ENCODE measurements at places on chromosomes 16 and 17.

- no peak for DNase-seq
Measured at GRCh38 chr16:47127541-47127940, 16.2 kb downstream of the NETO2 start.

DNA sequence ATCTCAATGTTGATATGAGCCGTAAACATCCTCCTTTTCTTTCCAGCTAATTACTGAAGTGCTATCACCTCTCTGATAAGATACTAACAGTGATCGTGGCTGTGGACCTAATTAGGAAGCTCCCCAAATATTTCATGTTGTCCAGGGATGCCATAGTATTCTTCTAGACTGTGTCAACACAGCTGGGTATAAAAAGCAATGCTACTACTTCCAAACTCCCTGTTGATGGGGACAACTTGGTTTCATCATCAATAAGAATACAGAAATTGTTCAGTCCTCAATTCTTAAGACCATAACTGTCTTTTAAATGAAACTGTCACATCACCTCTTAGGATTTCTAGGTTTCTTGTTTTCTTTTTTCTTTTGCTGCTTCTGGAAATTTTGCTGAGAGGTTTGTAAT is 530.6 kb downstream of the TOX3 start:
- no peak for DNase-seq

GRCh38 chr17:30363715-30364202 is 15.0 kb upstream of the CPD start:
- peak; percentile 73 for DNase-seq

DNA sequence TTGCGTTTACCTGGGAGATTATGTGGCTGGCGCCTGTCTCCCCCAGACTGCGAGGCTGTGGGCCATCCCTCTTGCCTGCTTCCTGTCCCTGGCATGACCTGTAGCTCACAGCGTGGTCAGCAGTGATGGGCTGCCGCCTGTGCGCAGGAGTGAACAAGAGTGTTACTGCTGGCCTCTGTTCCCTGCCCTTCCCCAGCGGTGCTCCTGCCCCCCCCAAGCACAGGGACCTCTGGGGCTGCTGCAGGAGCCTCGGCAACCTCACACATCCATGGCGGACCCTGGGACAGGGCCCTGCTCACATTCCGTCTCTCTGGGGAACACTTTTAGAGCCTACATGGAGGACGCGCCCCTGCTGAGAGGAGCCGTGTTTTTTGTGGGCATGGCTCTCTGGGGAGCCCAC is 10.6 kb downstream of the TSC2 start:
- no peak for DNase-seq

DNA sequence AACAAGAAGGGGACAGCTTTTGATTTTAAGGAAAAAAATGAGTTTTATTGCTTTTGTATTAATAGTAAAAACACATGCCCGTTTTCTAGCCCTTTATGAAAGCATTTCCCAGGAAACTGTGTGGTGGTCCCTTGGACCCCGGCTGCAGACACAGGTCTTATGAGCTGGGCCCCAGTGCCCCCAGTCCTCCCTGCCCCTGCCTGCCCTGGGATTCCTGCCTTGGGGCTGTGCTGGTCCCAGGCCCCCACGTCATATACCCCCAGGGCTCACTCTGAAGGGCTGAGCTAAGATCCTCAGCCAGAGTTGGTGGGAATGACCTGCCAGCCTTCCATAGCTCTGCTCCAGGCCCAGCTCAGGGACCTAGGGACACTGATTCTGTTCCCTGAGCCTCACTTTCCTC is 30.8 kb downstream of the GINS2 start:
- no peak for DNase-seq

GRCh38 chr16:90057738-90058173 is 19.4 kb downstream of the PRDM7 start:
- DNase-seq, result no peak

DNA sequence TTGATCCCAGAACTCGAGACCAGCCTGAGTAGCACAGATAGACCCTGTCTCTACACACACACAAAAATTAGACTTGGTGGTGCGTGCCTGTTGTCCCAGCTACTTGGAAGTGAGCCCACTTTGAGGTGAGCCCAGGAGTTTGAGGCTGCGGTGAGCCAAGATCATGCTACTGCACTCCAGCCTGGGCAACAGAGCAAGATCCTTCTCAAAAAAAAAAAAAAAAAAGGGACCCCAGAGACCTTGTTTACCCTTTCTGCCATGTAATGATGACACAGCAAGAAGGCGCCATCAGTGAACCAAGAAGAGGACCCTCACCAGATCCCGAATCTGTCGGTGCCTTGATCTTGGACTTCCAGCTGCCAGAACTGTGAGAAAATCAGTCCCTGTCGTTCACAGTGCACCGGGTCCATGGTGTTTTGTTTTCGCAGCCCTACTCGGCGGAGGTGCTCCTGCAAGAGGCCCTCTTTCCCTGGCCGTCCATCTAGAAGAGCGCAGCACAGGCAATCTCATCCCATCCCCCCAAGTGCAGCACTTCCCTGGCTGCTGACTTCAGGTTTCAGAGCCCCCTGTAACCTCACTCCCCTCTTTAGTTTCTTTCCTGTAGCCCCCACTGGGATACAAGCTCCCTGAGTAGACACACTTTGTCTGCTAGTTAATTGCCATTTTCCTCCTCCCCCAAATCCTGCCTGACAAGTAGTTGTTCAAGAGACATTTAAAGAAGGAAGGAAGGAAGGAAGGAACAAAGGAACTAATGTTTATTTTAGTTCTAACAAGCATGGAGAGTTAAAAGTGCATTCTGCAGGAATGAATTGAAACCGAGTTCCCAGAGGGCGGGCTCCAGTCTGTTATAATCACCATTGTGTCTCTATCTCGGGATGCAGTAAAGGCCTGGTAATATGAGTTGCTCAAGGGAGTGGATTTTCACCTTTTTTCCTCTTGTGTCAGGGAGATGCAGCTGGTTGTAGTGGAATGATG is 115.3 kb downstream of the SNX29 start:
- DNase-seq, result no peak

- no peak for DNase-seq
Measured at GRCh38 chr16:50818380-50818779, 76.5 kb downstream of the CYLD start.

DNA sequence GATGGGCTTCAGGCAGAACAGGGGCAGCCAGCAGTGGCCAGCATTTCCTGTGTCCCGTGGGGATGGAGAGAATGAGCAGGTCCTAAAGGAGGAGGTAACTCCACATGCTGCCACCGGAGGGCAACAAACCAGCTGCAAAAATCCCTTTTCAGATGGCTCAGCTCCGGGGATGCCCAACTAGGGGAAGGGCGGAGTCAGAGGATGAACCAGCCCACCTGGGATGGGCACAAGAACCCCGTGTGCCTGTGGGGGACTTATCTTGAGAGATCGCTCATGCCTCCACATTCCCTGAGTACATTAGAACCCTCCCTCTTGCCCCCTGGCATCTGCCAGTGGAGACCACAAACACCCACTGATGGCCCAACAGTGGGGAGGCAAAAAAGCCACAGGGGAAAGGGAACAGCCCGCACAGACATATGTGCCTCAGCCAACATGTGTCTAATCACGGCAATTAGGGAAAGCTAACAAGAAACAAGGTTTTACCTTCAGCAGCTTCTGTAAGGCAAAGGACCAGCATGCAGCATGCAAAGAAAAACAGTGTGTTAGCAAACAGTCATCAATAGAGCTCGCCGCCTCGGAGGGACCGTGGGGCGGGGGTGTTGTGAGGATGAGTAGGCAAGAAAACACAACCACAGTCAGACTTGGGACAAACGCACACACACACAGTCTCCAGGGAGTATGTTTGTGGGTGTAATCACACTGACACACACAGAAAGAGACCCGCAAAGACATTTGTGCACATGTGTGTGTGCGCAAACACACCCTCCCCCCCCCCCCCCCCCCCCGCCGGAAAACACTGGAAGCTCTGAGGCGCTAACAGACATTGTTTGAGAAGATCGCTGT is 64.0 kb downstream of the MYO18A start:
- DNase-seq, result no peak

DNA sequence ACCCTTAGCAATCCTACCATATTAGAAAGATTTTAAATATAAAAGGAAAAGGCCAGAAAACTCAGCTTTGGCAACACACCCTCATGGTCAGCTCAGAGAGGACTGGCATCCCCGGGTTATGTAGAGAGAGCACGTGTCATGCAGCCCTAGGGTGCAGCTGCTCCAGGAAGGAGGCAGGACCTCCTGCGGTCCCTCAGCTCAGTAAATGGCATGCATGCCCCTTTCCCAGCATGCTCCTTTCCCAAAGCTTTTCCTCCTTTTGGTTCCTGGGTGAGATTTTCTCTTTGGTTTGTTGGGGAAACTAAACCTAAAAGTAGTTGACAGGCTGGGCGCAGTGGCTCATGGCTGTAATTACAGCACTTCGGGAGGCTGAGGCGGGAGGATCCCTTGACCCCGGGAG is 3.9 kb downstream of the GAN start:
- DNase-seq, result no peak

GRCh38 chr16:72247821-72248253 is 75.9 kb upstream of the PMFBP1 start:
- DNase-seq, result no peak

- no peak for DNase-seq
Measured at GRCh38 chr17:80354336-80354735, 60.6 kb upstream of the ENDOV start.

DNA sequence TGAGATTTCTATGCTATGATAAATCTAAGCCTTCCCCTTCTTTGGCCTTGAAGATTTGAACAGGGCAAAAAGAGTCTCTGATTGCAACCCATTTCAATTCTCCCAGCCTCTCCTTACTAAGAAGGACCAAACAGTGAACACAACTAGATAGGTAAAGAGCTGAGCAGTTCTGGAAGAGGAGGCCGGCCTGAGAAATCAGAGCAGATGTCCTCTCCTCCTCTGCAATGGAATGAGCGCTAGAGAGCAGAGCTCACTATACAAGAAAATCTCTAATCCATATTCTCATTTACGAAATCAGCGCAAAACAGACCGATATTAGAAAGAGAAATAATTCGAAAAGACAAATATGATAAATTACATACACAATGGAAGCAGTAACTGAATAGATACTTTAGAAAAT is 124.2 kb downstream of the CDK5R1 start:
- DNase-seq, result no peak

DNA sequence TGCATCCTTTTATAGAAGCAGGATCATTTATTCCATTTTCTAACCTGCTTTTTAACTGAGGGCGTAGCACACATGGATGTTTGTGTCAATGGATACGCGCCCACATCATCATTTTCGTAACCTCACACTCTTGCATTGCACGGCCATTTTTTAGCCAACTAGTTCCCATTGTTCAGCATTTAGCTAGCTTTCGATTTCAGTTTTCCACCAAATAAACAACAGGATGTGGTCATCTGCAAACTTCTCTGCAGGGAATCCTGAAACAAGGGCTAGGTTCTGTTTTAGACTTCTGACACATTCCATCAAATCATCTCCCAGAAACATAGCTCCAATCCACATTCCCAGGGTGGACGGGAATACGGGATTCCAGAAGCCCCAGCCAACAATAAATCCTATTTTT is 6.4 kb downstream of the CYB561 start:
- DNase-seq, result no peak

DNA sequence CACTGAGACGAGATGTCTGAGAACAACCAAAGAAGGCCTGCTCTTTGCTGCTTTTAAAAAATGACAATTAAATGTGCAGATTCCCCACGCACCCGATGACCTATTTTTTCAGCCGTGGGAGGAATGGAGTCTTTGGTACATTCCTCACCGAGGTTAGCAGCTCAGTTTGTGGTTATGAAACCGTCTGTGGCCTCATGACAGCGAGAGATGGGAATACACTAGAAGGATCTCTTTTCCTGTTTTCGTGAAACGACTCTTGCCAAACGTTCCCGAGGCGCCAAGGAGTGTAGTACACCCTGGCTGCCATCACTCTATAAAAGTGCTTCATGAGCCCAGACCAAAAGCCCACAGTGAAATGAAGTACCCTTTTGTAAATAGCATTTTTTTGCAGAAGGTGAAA is 87.8 kb downstream of the CRISPLD2 start:
- DNase-seq, result no peak

DNA sequence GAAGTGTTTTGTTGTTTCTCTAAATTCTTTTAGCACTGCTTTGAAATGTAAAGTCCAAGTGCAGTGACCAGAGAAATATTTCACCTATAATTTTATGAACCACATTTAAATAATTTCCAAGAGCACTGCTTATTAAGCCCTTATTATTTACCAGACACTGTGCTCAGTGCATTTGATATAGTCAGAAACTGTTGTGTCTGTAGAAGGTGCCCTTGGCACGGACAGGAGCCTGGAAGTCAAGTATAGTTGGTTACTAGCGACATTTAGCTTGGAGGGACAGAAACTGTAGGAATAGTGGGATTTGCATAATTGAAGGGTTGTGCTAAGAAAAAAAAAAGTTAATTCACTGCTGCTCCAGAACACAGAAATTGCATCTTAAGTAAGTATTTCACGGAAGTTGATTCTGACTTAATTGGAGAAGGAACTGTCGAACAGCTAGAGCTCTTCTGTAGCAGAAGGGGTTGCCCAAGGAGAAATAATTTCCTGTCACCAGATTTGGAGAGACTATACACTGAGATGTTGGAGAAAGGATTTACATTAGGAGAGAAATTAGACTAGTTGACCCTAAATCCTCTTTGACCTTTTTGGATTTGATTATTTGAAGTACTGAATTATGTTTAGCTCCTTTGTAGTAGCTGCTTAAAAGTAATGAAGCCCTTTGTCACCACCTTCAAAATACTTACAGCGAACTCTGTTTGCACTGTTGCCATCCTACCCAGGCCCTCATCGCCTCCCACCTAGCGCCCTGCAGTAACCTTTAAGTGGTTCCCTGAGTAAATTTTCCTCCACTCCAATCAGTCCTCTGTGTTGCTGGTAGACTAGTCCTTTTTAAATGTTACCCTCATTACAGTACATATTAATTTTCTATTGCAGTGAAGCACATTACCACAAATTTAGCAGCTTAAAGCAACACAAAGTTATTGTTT is 25.6 kb downstream of the COX10 start:
- no peak for DNase-seq

- no peak for DNase-seq
Measured at GRCh38 chr17:56688151-56688550, 94.7 kb downstream of the NOG start.

DNA sequence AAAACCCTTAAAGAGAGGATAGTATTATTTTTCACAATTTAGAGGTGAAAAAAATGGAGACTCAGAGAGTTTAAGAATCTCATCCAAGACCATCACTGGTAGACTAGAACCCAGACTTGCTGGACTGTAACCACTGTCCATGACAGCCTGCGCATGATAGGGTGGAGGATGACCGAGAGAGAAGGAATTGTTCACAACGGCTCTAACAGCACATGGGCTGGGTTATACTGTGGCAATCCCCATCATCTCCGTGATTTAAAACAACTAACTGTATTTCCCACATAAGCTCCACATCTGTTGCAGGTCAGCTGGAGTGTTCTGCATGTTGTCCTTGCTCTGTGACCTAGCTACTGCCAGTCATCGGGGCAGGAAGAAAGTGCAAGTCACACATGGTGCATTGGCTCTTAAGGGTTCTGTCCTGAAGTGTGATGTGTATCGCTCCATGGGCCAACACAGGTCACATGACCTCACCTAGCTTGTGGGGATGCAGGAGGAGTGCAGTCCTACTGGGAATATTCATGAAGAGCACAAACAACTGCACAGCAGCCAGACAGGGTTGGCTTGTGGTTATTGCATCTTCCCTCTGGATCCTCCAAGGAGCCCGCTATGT is 131.2 kb upstream of the MPHOSPH6 start:
- DNase-seq, result no peak

All from T-helper 22 cell (primary cell).